ENCODE measurements at places on chromosomes 16 and 17.

- peak; percentile 41 for DNase-seq
These were observed 16.1 kb downstream of the G6PC3 start for GRCh38 chr17:44086364-44087311.

DNA sequence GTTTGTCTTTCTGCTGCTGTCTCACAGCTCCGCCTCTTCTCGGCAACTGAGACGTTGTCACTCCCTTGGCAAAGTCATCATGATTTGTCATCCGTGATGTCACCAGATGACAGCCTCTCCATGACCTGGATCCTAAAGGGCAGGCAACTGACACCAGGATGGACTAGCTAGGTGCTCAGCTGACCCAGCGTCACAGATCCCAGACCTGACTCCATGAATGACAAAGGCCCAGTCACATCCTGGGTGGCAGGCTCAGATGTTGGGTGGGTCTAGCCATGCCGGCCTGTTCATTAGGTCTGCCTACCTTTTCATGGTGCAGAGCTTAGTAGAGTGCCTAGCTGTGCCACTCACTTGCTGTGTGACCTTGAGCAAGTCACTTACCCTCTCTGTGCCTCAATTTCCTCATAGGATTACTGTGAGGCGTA, 3.8 kb upstream of the TMEM238L start:
- no peak for DNase-seq

- peak; percentile 90 for DNase-seq
These were observed 49.0 kb upstream of the BAHCC1 start for GRCh38 chr17:81346090-81346907.

DNA sequence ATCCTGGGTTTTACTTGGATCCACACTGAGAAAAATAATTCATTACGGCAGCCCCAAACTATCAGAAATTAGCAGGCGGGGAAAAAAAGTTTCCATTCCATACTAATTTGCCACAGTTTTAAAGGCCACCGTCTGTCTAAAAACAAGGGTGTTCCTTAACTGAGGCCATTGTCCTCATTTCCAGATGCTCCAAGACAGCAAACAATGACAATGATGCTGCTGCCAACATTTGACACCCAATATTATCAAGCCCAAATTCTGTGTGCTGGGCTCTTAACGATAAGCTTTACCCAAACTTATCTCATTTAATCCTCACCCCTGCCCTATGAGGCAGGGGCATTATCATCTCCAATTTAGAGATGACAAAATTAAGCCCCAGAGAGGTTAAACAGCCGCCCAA, 26.3 kb downstream of the CUEDC1 start:
- DNase-seq = no peak

DNA sequence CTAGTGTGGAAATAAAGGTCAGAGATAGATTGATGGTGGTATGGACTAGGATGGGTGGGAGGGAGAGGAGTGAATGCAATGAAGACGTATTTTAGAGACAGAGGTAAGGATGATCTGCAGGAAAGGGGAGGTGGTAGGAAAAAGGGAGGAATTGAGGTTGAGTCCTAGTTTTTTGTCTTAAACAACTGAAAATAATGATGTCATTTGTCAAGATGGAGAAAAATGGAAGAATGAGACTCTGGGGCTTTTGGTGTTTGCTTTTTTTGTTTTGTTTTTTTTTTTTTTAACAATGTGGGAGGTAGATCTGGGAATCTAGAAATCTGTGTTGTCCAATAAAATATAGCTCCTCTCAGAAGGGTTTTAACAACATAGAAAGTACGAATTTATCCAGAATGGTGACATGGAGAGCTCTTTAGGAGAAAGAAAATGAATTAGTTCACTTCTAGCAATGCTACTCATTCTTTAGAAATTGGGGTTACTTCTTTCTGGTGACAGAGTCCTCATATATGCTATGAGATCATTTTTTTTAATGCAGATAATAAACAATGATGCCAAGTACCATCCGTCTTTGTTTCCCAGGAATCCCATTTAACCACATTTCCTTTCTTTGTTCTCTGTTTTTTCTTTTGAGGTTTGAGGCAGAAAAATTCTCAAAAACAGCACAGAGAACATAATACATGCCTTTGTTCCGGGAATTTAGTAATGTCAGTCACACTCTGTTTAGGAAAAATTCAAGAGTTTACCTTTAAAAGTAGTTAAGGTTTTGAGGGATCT, 225.3 kb upstream of the COX10 start:
- no peak for DNase-seq

GRCh38 chr16:74734361-74735161, 33.9 kb upstream of the MLKL start:
- DNase-seq = no peak

DNA sequence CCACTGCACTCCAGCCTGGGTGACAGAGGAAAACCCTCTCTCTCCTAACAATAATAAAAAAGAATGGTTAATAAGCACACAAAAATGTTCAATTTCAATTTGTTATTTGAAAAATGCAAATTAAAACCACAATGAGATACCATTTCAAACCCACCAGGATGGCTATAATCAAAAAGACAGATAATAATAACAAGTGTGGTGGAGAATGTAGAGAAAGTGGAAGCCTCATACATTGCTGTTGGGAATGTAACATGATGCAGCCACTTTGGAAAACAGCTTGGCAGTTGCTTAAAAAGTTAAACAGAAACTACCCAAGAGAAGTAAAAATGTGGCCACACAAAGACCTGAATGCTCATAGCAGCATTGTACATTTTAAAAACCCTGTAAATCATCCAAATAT, 51.8 kb upstream of the MAP3K14 start:
- DNase-seq = no peak

- DNase-seq = no peak
These were observed 8.8 kb upstream of the ABCA8 start for GRCh38 chr17:68963958-68964357.

- no peak for DNase-seq
These were observed 10.9 kb downstream of the RAD51C start for GRCh38 chr17:58703137-58703915.

DNA sequence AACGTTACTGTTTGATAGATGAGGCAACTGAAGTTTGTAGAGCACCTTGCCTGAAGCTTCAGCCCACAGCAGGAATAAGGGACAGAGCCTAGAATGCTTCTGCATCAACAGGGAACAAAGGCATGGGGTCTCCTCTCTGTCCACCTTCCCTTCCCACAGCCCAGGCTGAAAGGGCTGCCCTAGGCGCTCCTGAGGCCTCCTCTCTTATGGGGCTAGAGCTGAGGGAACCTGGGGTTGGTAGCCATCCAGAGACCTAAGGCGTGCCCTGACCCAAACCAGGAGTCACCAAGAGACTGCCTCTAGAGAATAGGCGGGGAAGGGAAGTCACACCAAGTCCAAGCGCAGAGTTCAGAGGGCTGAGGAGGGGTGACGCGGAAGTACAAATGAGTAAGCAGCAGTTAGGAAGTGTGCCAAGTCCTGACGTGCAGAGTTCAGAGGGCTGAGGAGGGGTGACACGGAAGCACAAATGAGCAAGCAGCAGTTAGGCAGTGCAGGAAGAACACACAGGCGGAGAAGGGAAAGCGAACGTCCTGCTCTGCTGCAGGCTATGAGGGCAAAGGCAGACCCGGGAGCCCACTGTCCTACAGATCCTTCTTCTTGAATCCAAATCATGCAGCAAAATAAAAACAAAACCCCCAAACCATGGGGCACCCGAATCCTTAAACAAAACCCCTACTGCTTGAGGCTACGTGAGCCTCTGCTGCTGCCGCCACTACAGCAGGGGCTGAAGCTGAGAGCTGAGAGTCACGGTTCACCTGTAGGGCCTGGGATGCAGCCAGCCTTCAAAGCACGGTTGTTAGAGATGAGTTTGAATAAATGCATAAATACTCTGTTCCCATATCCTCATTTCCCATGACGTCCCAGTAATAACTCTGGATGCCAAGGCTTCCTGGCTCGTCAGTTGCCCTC, 2.7 kb upstream of the SPG7 start:
- DNase-seq = peak; percentile 85

DNA sequence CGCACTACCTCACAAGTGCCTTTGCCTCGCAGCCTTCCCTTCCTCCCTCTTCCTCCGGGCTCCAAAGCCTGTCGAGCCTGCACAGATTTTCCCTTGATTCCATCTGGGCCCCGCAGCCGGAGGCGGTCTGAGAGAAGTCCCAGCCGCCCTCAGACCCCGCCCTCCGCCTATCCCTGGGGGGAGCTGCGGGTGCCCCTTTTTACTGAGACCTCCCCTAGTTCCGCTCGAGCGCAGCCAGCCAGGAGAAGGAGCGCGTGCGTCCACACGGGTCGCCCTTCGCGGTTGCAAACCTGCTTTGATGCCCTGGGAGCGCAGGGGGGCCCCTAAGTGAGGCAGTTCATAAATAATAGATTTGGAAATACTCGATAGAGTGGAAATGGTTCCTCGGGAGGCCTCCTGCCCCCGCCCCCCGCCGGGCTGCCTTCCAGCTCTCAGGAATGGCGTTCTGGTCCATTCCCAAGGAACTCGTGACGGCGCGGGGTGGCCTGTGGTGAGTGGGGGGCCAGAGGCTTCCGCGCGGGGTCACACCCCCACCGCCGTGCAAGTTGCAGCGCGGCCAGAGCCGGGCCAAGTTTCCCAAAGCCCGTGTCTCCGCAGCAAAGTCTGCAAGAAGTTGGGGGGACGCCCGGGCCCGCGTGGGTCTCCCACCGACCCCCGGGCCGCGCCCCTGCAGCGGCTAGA, 610 bp downstream of the C16orf74 start:
- DNase-seq = no peak

GRCh38 chr16:27749946-27750345, 200.0 kb downstream of the KATNIP start:
- no peak for DNase-seq

- no peak for DNase-seq
These were observed 217.0 kb downstream of the CCDC182 start for GRCh38 chr17:57528058-57528451.

- DNase-seq = no peak
These were observed 40.4 kb downstream of the TNFRSF13B start for GRCh38 chr17:16931318-16932060.

DNA sequence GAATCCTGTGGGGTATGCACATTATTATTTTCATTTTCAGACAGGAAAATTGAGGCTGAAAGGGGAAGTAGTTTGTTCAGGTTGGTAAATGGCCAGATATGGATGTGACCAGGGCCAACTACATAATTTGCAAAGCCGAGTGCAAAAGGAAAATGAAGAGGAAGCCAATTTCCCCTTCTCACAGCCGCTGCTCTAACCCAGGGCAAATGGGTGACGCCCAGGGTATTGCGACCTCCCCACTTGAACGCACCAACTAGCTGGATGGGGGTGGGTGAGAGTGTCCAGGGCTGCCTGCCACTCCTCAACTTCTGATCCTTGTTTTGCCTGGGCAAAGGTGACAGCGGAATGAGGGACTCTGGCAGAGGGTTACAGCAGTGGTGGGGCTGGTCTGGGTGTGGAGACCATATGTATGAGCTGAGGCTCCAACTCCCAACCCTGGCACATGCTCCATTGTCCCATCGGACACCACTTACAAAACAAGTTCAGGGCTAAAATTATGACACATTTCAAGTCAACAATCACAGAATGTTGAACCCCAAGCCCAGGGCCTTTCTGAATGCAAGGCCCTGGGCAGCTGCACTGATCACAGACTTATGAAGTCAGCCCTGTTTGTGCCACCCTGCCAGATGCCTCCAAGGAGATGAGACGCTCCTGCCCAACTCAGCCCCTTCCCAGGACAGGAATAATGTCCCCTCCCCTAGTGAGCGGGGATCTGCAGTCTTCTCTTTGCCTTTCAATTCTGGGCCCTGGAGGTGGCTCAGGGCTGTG, 1.7 kb downstream of the ANKRD40CL start:
- DNase-seq = no peak

GRCh38 chr16:89176147-89176690, 4.7 kb downstream of the CDH15 start:
- DNase-seq = no peak

DNA sequence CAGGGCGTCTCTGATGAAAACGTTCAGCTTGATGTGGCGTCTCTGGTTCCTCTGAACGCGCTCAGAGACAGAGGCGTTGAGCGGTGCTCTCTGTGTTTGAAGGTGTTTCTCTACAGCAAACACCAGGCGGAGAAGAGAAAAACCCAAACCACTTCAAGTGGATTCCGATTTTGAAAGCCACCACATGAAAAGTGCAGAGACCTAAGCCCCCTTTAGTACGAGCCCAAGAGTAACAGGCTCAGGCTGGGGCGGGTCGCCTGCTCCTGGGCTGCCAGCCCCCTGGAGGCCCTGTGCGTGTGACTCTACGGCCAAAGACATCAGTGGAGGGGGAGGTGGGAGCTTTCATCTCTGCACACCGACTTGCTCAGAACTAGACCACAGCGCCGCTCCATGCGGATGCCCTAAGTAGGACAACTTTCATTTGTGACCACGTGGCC, 328.4 kb downstream of the MAF start:
- DNase-seq = peak; percentile 48

DNA sequence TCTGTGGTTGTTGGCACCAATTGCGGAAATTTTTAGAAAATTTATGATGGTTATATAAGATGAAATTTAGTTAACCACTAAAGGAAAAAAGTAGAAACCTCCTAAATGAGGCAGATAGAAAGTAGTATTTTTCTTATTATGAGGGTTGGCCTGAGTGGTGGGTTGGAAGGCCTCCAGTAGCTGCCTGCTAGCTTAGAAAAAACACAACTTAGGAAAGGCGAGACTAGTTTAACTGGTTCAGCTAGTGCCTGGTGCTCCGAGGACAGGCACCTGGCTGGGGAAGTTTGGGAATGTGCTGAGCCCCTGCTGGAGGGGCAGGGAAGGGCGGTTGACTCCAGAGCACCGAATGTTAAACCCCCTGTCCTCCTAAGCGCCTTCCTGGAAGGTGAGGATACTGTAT, 19.9 kb downstream of the LDHD start:
- DNase-seq = no peak

- DNase-seq = no peak
These were observed 57.8 kb downstream of the BMERB1 start for GRCh38 chr16:15492091-15492740.

DNA sequence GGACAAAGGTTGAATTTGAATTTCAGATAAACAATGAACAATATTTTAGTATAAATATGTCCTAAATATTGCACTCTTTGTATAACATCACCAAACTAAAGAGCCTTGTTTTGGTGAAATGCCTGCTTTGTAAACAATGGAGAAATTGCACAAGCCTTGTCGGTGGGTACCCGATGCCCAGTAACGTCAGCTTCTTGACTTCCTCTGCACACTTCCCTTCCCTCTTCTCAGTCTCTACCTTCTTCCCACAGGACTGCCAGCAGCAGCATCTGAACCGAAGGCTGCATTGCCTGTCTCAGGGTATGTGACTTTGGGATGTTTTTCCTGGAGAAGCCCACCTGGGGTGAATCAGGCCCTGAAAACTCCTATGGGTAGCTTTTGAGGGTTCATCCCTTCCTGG, 113.9 kb downstream of the UTP18 start:
- no peak for DNase-seq

DNA sequence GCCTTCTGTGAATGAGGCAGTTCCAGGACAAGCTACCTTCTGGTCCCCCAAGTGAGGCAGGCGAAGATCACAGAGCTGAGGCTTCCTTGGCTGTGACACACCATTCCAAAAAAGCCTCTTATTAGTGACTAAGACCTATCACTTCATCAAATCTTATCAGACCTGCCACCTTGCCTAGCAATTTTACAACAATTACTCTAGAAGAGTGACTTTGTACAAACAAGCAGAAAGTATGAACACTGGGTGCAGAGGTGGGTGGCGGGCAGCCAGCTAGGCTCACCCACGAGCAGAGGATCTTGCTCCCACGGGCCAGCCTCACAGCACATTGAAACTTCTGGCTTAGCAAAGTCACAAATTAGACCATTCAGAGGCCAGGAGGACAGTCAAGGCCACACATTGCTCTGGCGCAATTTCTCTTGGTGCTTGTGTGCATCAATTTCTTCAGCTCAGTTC, 2.2 kb upstream of the ICAM2 start:
- no peak for DNase-seq

GRCh38 chr17:1724351-1724868, at the start of gene WDR81:
TSS of gene WDR81 (plus strand) at chr17:1724704. CDS start at chr17:1724960, 256 bp downstream.
- peak; percentile 81 for DNase-seq

- no peak for DNase-seq
These were observed 25.1 kb downstream of the C1QTNF1 start for GRCh38 chr17:79048826-79049755.
